ENCODE measurements at places on chromosomes 5 and 9.

- no peak for DNase-seq
Observed at GRCh38 chr9:96524045-96524444, 74.1 kb downstream of the HABP4 start.

- no peak for DNase-seq
Observed at GRCh38 chr9:133960568-133961129, 31.5 kb downstream of the VAV2 start.

DNA sequence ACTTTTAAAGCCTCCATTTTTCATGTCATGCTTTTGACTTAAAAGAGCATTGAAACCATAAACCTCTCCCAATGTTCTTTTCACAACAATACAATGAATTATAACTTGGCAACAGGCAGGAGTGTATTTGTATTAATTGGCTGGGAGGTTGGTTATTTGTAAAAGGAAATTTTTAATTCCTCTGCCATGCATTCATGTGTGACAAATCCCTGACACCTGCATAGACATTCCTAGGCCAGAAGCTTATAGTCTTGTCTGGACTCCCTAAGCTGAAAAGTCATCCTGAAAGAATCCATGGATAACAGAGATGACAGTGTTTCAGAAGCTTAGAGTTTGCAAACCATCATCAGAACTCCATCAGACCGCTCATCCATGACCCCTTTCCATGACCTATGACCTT lies 76.3 kb upstream of the PTGER4 start:
- no peak for DNase-seq

- no peak for DNase-seq
Observed at GRCh38 chr9:113486327-113486726, 22.8 kb downstream of the RGS3 start.

DNA sequence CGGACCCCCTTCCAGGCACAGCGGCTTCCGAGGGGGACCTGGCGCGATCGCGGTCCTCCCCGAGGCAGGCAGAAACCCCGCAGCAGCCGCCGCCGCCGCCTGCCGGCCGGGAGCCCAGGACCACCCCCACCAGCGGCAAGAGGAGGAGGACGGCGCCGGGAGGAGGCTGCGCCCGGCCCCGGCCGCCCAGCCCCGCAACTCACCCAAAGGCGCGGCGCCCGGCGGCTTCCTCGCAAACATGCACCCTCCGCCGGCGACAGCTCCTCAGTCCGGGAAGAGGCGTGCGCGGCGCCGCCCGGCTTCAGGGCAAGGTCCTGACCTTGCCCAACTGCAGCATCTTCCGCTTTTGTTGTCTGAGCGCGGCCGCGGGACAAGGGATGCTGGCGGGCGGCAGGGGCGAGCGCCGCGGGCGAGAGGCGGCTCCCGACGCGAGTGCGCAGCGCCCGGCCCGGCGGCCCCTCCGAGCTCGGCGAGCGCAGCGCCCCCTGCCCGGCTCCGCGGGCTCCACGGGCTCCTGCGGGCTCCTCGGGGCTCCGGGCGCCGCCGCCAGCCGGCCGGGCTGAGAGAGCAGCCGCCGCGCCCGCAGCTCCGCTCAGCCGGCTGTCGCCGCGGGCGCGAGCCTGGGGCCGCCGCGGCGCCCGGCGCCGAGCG lies 507 bp downstream of the CTNND2 start:
- DNase-seq, result peak; percentile 64

GRCh38 chr5:66867618-66868322 lies 271.6 kb downstream of the MAST4 start:
- DNase-seq, result no peak

DNA sequence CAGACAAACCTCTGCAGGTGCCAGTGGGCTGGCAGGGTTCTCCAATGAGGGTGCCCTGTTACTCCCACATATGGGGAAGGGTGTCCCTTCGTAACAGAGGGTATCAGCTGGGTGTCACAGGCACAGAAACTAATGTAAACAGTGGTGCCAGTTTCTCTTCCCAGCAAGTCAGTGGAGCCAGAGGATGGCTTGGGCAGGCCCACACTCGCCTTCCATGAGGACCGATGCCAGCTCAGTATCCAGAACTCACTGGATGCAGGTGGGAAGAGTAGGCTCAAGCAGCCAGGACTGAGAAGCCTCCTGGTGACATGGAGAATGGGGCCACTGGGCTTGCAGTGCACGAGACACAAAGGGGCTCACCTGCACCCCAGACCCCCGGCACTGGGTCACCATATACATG lies 30.4 kb downstream of the FSTL4 start:
- no peak for DNase-seq

DNA sequence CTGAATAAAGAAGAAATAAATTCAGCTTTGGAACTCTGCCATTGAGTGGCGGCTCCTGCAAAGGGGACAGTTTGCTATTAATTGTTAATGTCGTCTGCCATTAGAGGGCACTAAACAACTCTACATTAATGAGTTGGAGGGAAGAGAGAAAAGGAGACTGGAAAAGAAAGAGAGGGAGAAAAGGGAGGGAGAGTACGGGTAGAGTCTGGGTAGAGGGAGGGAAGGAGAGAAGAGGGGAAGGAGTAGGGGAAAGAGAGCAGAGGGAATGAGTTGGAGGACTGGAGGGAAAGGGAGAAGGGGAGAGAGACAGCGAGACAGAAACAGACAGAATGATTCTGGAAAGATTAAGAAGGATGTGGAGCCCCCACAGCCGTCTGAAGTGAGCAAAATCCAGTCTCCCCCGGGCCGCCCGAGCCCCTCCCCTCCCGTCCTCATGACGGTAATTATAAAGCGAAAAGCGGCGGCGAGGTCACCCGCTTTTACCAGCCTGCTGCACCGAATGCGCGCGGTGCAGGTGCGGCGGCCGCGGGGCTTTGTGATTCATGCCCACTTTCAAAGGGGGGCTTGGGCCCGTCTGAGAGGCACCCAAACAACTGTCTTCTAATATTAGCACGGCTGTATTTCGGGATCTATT lies 1.9 kb upstream of the FST start:
- peak; percentile 67 for DNase-seq

GRCh38 chr9:79813258-79813638 lies 241.5 kb downstream of the TLE4 start:
- DNase-seq, result no peak

GRCh38 chr9:5515261-5515650 lies 4.9 kb downstream of the PDCD1LG2 start:
- DNase-seq, result no peak

- DNase-seq, result no peak
Observed at GRCh38 chr5:139474890-139475791, 4.3 kb downstream of the SMIM33 start.

DNA sequence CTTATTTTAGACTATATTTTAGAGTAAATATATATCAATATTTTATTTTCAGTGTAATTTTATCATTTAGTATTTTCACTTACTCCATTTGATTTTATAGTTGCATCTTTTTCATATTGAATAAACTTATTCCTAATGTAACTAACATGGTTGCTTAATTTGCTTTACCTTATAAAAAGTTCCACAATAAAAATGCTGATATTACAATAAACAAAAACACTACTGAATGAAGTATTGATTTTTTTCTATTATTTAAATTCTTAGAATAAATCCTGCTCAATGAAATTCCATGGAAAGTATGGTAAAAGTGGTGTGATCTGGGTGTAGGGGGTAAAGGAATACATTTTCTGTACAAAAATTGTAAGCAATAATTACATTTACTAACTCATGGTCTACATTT lies 2074.9 kb upstream of the C9orf72 start:
- no peak for DNase-seq
